ENCODE measurements at places on chromosomes 5 and 9.

DNA sequence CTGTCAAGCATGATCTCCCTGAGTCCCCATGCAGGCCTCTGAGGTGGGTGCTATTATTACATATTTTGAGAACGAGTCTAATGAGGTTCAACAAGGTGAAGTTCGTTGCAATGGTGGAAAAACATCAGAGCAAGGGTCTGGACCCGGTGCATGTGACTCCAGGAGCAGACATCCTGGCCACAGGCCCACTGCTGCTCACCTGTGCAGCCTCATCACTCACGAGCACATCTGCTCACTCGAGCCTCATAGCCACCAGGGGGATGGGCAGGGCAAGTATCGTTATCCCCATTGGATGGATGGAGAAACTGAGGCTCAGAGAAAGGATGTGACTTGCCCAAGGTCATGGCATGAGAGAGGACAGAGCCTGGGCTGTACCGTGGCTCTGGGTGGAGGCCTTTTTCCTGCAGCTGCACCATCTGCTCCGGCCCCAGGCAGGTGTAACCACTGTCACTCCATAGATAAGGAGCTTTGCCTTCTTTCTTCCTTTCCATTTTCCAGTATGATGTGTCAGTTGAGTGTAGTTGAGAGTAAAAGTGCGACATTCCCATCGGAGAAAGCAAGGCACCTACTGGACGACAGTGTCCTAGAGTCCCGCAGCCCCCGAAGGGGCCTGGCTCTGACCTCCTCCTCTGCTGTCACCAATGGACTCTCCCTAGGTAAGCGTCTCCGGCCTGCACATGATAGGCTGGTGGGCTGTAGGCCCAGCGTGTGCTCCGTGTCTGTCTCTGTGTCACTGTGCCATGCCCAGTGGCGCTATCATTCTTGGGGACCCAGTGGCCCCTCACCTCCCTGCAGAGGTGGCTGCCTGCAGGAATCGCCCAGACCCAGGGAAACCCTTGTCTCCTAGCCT lies 68.4 kb upstream of the GARNL3 start:
- no peak for DNase-seq

DNA sequence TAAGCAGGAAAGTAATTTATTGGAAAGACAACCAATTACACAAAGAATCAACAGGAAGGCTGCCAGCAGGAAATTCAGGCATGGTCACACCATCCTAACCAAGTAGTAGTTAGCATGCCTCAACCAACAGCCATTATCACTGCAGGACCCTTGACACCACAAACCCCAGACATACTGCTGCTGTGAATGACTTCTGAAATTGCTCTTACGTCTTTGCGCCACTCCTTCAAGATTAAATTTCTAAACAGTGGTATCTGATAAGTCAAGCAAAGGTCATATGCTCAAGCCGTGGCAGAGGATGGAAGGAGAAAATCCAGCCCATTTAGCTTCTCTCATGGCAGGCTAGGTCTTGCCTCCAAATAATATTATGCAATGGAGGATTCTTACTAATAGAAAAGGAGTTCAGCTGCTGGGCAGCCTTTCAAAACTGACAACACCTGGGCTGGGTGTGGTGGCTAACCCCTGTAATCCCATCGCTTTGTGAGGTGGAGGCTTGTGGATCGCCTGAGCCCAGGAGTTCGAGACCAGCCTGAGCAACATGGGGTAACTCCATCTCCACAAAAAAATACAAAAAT lies 5.0 kb upstream of the PTGER4 start:
- no peak for DNase-seq

- DNase-seq = no peak
Observed at GRCh38 chr9:15103290-15103689, 193.1 kb upstream of the FREM1 start.

DNA sequence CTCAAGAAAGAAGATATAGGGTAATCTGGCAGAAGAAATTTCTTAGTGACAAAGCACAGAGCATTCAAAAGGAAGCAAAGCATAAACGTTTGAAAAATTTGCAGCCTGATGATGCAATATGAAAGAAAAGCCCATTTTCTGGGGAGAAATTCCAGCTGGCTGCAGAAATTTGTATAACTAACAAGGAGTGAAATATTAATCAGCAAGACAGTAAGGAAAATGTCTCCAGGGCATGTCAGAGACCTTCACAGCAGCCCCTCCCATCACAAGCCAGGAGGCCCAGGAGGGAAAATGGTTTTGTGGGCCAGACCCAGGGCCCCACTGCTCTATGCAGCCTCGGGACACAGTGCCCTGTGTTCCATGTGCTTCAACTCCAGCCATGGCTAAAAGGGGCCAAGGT lies 359.4 kb downstream of the HINT1 start:
- no peak for DNase-seq

GRCh38 chr5:160556846-160557245 lies 135.2 kb downstream of the PTTG1 start:
- DNase-seq = no peak

GRCh38 chr5:154642499-154643245 lies 112.5 kb upstream of the LARP1 start:
- no peak for DNase-seq

DNA sequence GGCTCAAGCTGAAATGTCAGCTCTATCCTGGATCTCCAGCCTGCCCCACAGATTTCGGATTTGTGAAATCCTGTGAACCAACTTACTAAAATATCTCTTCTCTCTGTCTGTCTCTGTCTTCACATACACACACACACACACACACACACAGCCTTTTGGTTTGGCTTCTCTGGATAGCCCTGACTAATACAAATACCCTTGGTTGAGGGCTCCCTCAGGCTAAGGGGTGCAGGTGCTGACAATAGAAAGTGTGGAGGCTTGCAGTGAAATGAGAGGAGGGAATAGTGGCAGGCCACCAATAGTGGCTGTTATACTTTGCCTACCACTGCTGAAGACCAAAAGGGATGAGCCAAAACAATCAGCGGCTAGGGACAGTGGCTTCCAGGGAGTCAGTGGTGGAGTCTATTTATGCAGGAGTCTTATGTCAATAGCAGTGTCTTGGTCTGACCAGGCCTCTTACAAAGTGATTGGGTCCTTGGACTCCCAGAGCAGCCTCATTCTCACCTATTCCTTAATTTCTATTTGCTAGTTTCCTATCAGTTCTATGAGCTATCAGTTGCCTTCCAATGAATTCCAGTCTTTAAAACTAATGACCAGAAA lies 93.2 kb upstream of the GAS1 start:
- no peak for DNase-seq

- no peak for DNase-seq
Observed at GRCh38 chr5:17217493-17218352, at the start of gene BASP1. Gene BASP1 (plus strand): TSS chr5:17217631. CDS start chr5:17275217, 57,586 bp downstream.

DNA sequence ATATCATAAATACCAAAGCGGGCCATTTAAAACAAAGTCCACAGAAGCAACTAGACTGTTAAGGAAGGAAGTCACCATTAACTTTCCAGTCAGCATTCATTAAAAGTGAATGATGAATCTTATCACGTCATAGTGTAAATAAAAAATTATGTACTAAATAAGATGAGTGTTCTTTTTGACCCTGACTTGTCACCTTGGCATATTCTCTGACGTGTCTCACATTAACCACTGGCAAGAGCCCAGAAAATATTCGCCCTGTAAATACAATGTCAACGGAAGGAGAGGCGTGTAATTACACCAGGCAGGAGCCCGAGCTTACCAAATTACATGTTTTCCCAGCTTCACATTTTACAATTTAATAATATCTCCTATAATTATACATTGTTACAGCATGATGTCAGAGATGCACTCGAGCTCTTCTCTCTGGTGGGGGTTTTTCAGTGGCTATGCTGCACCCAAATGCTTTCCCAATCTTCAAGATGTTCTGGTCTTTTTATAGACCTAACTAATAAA lies 29.3 kb upstream of the UBE2QL1 start:
- no peak for DNase-seq

- DNase-seq = peak; percentile 13
Observed at GRCh38 chr5:173329491-173330337, 1.5 kb upstream of the STC2 start.

DNA sequence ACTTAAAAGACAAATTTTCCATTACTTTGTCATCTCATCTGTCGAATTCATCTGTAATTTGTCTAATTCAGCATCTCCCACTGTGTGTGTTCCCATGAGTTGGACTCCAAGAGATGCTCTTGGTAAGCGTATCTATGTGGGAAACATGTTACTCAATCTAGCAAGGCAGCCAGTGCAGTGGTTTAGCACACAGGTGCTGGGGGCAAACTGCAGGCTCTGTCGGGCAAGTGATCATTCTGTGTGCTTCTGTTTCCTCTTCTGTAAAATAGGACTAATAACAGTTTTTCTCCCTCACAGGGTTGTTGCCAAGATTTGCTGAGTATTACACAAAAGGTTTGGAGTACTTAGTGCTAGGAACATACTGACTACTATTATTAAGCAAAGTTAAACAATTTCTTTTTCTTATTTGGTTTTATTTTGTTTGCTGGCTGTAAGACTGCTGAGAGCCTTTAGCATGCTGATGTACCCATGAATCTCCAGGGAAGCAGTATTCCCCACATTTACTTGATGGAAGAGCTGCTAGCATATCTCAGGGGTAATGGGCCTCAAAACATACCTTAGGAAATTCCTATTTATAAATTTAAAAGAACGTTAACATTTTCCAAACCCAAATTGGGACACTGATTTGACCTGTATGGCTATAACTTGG lies 709 bp upstream of the GAPT start:
- no peak for DNase-seq

DNA sequence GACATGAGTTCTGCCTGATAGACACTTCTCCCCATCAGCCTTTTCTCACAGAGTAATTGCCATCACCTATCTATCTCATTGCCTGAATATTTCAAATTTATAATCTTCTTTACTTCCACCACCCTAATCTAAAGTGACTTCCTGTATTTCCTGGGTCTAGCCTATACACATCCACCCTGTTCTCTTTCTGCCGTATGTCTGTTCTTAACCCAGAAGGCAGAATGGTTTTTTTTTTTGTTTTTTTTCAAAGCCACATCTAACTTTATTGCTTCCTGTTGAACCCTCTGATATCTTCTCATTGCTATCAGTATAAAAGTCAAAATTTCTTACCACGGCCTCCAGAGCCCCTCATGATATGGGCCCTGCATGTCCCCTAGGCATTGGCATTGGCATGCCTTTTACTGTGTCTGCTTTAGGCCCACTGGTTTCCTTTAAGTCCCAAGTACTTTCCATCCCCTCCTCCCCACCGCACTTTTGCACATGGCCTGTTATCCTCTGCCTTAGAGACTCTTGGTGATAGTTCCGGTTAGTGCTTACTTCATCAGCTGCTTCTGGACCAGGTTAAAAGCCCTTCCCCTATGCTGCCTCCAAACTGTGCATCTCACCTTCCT lies 159.9 kb downstream of the MAN2A1 start:
- DNase-seq = no peak

DNA sequence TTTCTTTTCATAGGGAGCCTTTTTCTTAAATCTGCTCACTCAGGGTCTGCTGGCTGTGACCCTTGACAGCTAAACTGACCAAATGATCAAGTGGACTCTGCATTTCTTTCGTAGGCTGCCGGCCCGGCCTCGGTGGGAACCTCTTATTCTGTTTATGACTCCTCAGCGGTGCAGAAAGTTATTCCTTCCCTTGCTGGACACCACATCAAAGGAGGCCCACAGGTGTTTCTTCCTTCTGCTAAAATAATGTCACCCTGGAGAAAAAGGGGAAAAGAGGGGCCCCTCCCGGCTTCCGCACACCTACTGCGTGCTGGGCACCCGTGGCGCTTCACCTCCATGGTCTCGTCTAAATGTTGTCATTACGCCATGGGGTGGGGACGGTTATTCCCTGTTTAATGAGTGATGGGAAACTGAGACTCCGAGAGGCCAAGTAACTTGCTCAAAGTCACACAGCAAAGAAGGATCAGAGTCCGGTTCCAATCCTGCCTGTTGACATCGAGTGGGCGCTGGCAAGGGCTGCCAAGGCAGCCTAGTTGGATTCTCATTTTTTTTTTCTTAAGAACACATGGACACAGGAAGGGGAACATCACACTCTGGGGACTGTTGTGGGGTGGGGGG lies 72.3 kb downstream of the CFAP77 start:
- no peak for DNase-seq

DNA sequence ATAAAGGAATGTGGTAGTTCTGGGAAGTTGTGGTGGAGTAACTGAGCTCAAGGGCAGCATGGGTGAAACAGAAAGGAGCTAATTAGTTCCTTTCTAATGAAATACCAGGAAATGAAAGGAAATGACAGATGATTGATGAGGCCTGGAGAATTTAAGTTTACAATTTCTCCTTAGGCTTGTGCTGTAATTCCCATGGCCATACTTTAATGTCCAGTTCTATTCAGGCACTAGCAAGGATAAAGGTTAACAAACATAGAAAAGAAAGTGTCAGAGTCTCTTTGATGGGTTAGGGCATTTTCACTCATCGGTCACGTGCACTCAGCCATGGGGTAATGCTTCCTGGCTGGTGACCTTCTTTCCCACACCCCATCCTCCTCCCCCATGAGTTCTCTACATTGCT lies 70.3 kb downstream of the CTSL start:
- DNase-seq = no peak

DNA sequence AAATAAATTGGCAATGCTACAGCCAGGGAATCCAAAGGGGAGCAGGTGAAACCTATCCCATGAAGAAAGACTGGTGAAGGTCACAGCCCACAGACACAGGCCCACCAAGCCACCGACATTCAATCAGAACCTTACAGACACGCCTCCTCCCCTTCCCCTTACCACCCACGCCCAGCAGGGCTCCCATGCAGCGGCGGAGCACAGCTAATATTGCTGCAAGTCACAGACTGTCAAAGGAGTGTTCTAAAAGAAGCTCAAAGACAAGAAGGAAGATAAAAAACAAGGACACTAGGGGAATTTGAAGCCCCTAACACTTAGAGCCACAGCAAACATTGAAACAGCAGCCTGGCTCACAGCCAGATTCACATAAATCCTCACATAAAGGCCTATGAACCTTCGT lies 91.2 kb downstream of the MED10 start:
- no peak for DNase-seq

DNA sequence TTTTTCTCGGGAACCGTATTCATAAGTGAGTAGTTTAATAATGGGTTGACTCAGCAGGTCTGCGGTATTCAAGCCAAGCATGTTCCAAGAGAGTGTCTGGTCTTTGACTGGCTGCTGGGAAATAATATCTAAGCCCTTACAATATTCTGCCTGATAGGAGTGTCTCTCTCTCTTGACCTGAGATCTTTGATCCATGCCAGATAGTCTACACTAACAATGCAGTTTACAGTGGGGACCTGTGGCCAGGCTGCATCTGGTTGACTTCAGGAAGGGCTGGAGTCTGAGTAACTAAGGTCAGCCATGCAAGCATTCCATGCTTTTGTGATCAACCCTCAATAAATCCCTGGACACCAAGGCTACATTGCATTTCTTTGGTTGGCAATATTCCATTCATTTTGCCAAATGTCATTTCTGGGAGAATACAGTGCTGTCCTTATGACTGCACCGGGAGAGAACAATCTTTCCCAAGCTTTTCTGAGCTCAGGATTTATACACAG lies 195.5 kb downstream of the SEMA5A start:
- DNase-seq = no peak

Data from activated naive CD8-positive, alpha-beta T cell treated with anti-CD3 and anti-CD28 coated beads, Interleukin-2, amount 50 U/mL, for 16 hours (primary cell).